ENCODE measurements at places on chromosomes 12 and 14. TPM values are rescaled to one million over a fixed set of nuclear protein-coding genes. Genes with fewer than 3 reads are reported as not detected.

HCFC2 gene
- total RNA-seq, result 17.9 TPM

SLC10A1 gene
- total RNA-seq, result not detected

PTHLH gene
- 0.40 TPM for total RNA-seq

TTC9 gene
- total RNA-seq, result 4.0 TPM

PTGER2 gene
- 8.7 TPM for total RNA-seq

TAS2R42 gene
- not detected for total RNA-seq

GLS2 gene
- 1.6 TPM for total RNA-seq

NXPH4 gene
- 0.40 TPM for total RNA-seq

FBXW8 gene
- total RNA-seq, result 10.4 TPM

RPL10L gene
- total RNA-seq, result not detected

IAPP gene
- total RNA-seq, result not detected

COCH gene
- total RNA-seq, result 27.1 TPM

PIP4P1 gene
- total RNA-seq, result 14.9 TPM

PIWIL1 gene
- not detected for total RNA-seq

VRTN gene
- not detected for total RNA-seq

ESPL1 gene
- total RNA-seq, result 0.70 TPM

FAM90A1 gene
- total RNA-seq, result 0.10 TPM

CLEC7A gene
- not detected for total RNA-seq

ASIC1 gene
- total RNA-seq, result not detected

SDR9C7 gene
- total RNA-seq, result not detected

FOXG1 gene
- total RNA-seq, result not detected

ASCL1 gene
- not detected for total RNA-seq

TNFRSF1A gene
- total RNA-seq, result 159 TPM

GPR132 gene
- 2.1 TPM for total RNA-seq

PSMA6 gene
- 160 TPM for total RNA-seq

PLA2G1B gene
- not detected for total RNA-seq

RITA1 gene
- total RNA-seq, result 27.1 TPM

LRP10 gene
- total RNA-seq, result 71.9 TPM

RNASE3 gene
- not detected for total RNA-seq

PTPN6 gene
- total RNA-seq, result 14.8 TPM

WIF1 gene
- total RNA-seq, result not detected

CD9 gene
- total RNA-seq, result 1,067 TPM

CLEC9A gene
- not detected for total RNA-seq

SERPINA5 gene
- total RNA-seq, result 0.35 TPM

PRPH gene
- total RNA-seq, result not detected

MANSC4 gene
- not detected for total RNA-seq

LBHD2 gene
- not detected for total RNA-seq

DTX3 gene
- total RNA-seq, result 5.9 TPM

BHLHE41 gene
- total RNA-seq, result 16.0 TPM

VAMP1 gene
- total RNA-seq, result 2.3 TPM

CLECL1 gene
- not detected for total RNA-seq

PRMT5 gene
- 74.3 TPM for total RNA-seq

SIX1 gene
- 7.6 TPM for total RNA-seq

CACNA1C gene
- 0.05 TPM for total RNA-seq

IRF2BPL gene
- 63.9 TPM for total RNA-seq

STYX gene
- 22.3 TPM for total RNA-seq

SYCP3 gene
- total RNA-seq, result 0.15 TPM

NTF3 gene
- 3.3 TPM for total RNA-seq

ATL1 gene
- 10.8 TPM for total RNA-seq

LMO3 gene
- total RNA-seq, result not detected
